ENCODE measurements at places on chromosomes 6 and 20. TPM values are rescaled to one million over a fixed set of nuclear protein-coding genes. Genes with fewer than 3 reads are reported as not detected.

The IDH3B gene
- 121 TPM for total RNA-seq

The SMOC2 gene
- not detected for total RNA-seq

The MUCL3 gene
- not detected for total RNA-seq

The NKAPL gene
- not detected for total RNA-seq

The FILIP1 gene
- not detected for total RNA-seq

The TRAPPC3L gene
- not detected for total RNA-seq

The PRSS16 gene
- not detected for total RNA-seq

The BCAS1 gene
- not detected for total RNA-seq

The ADNP gene
- total RNA-seq = 72.9 TPM

The DHX16 gene
- total RNA-seq = 53.4 TPM

The HMGN4 gene
- 81.6 TPM for total RNA-seq

The HRH3 gene
- not detected for total RNA-seq

The SRMS gene
- total RNA-seq = not detected

The CFAP61 gene
- total RNA-seq = not detected

The ZBP1 gene
- total RNA-seq = 0.62 TPM

The FUCA2 gene
- 14.4 TPM for total RNA-seq

The BAG2 gene
- total RNA-seq = 13.1 TPM

Data from activated CD4-positive, alpha-beta T cell treated with anti-CD3 and anti-CD28 coated beads, Interleukin-2, amount 10 ng/mL, durations not matched to agents 24 days and 14 days (primary cell).